Activated naive CD8-positive, alpha-beta T cell treated with anti-CD3 and anti-CD28 coated beads for 36 hours (primary cell): ENCODE measurements at places on chromosomes 6 and 20.

DNA sequence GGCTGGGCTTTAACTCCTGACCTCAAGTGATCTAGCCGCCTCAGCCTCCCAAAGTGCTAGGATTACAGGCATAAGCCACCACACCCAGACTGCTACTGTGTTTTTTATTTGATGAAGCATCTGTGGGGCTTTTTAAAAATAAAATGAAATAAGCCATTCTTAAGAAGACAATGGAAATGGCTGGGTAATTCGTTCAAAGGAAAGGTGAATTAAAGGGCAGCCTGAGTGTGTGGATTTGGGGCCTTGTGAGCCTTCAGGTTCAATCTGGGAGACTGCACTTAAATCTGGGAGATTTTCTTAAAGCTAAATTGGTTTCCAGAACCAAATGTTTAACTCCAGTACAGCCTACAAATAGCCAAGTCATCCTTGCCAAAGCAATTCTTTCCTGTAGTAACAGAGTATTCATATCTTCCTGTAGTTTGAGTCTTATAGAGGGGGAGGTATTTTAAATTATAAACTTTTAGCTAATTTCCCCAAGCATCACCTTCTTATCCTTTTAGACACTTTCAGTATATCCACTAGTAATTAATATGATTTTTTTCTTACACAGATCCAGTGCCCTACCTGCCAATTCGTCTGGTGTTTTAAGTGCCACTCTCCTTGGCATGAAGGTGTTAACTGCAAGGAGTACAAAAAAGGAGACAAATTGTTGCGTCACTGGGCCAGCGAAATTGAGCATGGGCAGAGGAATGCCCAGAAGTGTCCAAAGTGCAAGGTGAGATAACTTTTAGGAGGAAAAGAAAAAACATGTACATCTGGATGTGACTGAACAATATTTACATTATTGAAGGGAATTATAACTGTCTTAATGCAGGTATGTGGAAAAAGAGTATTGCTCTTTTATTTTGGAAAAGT, 95.4 kb downstream of the RNF217 start:
- no peak for DNase-seq

GRCh38 chr6:40986921-40987819, 51.9 kb downstream of the UNC5CL start:
- DNase-seq, result no peak

DNA sequence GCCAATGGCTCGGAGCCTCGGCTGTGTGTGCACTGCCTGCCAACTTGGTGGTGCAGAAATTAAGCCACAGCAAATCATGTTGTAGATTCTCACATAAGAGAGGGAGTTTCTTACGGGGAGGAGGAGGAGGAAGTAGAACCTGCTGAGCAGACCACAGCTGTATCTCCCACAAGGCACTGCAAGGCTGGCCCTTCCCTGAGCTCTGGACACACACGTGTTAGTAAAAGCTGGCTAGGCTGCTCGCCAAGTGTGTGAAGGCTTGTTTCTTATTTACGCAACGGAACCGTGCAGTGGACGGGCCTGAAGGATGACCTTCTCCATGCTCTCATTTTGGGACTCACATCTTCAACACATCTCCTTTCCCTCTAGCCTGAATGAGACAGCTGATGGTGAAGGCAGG, 15.7 kb upstream of the QKI start:
- no peak for DNase-seq

DNA sequence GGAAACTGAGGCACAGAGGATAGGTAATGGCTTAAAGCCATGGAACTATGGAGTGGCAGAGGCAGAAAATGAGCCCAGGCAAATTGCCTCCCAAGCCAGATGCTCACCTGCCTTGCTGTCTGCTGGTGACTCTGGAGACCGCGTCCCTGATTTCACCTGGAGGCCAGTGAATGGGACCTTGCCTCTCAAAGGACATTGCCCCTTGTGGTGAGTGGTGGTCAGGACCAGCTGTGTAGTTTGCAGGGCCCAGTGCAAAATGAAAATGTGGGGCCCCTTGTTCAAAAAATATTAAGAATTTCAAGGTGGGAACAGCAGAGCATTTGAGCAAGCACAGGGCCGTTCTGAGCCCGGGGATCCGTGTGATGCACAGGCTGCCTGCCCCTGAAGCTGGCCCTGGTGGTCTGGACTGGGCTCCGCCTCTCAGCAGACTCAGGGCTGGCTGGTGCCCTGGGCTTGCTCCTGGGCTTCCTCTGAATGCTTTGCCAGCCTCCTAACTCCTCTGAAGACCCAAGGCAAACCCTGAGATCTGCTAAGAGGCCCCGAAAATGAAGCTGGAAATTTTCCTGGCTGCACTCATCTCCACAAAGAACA, 19.8 kb upstream of the KCNG1 start:
- DNase-seq, result no peak

DNA sequence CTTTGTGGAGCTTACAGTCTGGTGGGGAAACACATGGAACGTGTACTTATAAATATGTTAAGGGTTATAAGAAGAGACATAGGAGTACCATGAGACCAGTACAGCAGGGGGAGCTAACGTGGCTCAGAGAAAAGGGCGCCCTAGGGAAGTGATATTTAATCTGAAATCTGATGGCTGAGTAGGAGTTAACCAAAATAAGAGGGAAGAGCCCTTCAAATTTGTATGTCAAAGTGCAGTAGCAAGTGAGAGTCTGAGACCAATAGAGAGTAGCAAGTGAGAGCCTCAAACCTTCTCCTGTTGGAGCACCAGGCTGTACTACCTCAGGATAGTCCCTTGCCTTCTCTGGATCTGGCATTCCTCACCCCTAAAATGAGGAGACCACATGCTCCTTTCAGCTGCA, 6.1 kb upstream of the PKIG start:
- no peak for DNase-seq

- no peak for DNase-seq
Measured at GRCh38 chr20:15930311-15931305, 642.6 kb downstream of the KIF16B start.

DNA sequence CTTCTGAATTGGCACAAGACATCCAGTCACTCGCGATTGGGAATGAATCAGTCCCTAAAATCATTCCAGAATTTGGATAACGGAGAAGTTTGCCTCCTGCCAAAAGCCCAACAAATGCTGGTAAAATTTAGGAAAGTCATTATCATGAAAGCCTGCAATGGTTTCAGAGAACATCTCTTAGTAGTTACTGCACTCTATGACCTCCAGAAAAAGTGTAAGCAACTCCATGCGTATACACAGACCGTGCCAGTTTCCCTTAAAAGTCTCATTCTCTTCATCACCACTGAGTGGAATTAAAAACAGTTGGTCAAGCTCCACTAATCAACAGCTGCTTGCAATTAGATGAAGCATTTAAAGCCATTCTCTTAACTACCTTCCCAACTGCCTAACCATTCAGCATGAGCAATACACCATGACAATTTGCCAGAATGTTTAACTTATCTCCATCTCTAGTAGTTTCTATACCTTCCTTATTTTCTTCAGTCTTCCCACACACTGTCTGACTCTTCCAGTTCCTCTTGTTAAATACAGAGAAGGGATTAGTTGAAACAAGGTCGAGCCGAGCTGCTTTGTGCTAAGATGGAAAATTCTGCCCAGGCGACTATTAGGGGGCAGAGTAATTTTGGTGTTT, 183.6 kb upstream of the PRDM1 start:
- DNase-seq, result no peak

DNA sequence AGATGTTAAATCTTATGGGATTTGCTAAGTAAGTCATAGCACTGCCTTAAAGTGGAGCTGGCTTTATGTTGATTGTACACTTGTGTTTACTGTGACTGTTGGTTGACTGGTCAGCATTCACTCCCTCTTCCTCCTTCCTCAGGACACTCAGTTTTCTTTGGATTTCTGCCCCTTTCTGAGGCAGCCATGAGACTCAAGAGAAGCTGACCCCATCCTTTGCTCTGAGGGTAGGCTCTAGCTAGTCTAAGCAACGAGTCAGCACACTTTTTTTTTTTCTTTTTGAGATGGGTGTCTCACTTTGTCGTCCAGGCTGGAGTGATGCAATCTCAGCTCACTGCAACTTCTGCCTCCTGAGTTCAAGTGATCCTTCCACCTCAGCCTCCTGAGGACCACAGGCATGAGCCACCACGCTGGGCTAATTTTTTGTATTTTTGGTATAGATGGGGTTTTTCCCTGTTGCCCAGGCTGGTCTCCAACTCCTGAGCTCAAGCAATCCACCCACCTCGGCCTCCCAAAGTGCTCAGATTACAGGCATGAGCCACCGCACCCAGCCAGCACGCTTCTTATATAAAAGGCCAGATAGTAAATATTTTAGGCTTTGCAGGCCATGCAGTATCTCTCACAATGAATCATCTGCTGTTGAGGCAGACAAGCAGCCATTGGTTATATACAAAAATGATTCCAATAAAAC, 191.4 kb downstream of the NFATC2 start:
- DNase-seq, result no peak

- no peak for DNase-seq
Measured at GRCh38 chr6:11323666-11324452, 91.4 kb upstream of the NEDD9 start.

DNA sequence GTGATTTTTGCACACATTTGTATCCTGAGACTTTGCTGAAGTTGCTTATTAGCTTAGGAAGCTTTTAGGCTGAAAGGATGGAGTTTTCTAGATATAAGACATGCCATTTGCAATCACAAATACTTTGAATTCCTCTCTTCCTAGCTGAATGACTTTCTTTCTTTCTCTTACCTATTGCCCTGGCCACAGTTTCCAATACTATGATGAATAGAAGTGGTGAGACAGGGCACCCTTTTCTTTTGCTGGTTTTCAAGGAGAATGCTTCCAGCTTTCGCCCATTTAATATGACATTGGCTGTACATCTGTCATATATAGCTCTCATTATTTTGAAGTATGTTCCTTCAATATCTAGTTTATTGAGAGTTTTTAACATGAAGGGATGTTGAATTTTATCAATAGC, 409.6 kb upstream of the EPHA7 start:
- DNase-seq, result no peak

GRCh38 chr20:62234339-62234738, 4.0 kb upstream of the OSBPL2 start:
- no peak for DNase-seq

GRCh38 chr6:126530775-126531174, 190.9 kb downstream of the CENPW start:
- no peak for DNase-seq

DNA sequence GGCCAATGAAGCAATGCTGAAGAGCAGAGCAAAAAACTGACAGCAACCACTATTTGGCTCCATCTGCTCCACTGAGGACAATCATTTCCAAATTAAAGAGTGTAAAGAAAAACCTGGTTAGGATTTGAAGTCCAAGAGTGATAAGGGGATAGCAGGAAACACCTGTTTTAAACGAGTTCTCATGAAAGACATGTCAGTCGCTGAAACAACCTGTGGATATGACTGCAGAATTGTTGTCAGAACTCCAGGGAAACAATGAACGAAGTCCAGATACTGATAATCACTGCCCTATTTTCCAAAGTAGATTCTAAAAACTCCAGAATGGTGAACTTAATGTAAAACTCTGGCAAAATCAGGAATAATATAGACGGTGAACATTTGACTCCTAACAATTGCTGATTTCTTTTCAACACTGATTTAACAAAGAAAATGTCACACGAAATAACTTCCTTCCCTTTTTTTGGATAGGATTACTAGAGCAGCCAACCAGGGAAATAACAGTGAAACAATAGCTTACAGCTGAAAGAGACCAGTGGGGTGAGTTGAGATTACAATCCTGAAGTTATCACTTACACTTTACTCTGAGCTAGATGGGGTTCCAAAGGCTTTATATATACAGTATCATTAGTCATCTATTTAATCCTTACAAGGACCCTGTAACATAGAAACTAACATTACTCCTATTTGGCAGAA, 83.7 kb downstream of the ELOVL5 start:
- no peak for DNase-seq
